SJSA1 (cell line): ENCODE measurements at places on chromosomes 16 and 17. TPM values are rescaled to one million over a fixed set of nuclear protein-coding genes. Genes with fewer than 3 reads are reported as not detected.

WNT9B gene
- total RNA-seq: not detected in 2 replicates

ZNF423 gene
- total RNA-seq: 3.0 and 5.4 TPM in 2 replicates

KRT38 gene
- not detected in 2 replicates for total RNA-seq

TMEM114 gene
- total RNA-seq: not detected in 2 replicates

- no peaks in the 10 kb centered on the region for H3K4me1 ChIP-seq
- no peaks in the 10 kb centered on the region for H3K36me3 ChIP-seq
- H3K4me3 ChIP-seq: no peak overlapping the region
These were observed 30.7 kb downstream of the SDK2 start for GRCh38 chr17:73613271-73614233.

DNA sequence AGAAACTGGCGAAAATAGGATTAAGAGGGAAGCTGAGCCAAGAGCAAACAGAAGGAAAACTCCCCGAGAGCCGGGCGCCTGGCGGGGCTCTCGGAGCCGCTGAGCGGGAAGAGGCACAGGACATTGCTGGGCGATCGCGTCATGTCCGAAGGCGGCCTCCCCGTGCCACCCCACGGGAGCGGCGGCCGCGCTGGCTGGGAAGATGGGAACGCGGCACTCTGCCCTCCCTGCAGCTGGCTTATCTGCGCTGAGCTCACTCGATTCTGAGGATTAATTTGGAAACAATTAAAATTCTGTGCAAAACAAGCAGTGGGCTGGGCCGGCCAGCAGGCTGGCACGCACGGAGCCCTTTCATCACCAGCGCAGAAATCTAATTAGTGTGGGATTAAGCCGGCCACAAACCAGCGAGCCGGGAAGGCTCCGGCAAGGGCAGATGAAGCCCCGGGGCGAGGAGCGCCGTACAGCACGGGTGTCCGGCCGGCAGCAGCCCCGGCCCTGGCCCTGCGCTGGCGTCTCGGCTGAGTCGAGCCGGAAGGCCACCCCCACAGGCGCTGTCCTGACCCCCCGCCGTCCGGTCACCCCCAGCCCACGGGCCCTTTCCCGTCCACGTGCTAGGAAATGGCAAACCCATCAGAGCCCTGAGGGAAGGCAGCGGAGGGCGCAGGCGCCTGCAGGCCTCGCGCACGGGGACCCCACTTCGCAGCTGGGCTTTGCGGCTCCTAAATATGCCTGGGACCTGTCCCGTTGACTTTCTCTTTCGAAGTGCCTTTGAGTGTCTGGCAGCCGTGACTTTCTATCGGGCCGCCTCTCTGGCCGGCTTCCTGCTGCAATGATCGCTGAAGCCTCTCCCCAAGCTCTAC lies 37.9 kb downstream of the SOX8 start:
- no peaks in the 10 kb centered on the region for H3K36me3 ChIP-seq
- no peak overlapping the region for H3K27ac ChIP-seq
- peak; percentile 63 for DNase-seq
- peaks cover 16% of the 10 kb centered on the region for H3K4me1 ChIP-seq
- no peak overlapping the region for H3K4me3 ChIP-seq

GRCh38 chr17:80036715-80037477 lies 454 bp downstream of the CCDC40 start:
- H3K4me1 ChIP-seq: peaks cover 20% of the 10 kb centered on the region
- H3K27me3 ChIP-seq: no peaks in the 10 kb centered on the region; the same call in 1 of the 2 replicates
- 0 out of 2 replicates have a peak, but pooled peaks cover 3% of the 10 kb centered on the region for H3K36me3 ChIP-seq
- H3K4me3 ChIP-seq: peak overlapping the region; percentile 67
- H3K27ac ChIP-seq: peak overlapping the region; percentile 89

DNA sequence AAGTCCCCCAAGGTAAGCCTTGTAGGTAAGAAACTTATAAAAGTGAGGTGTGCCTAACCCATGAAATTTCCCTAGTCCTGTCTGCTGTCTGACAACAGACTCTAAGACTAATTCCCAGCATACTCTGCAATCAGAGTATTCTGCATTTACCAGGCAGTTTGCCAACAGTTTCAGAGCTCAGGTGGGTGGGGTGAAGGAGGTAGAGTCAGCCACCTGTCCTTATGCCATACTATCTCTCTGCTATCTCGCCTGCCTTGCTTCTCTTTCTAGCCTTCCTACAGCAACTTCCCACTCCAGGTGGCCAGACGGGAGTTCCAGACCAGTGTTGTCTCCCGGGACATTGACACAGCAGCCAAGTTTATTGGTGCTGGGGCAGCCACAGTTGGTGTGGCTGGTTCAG lies 2.3 kb downstream of the ATP5MC1 start:
- no peak overlapping the region for H3K4me3 ChIP-seq
- no peak overlapping the region for H3K27ac ChIP-seq
- H3K4me1 ChIP-seq: 0 out of 2 replicates have a peak, but pooled peaks cover 3% of the 10 kb centered on the region
- no peak for DNase-seq
- H3K36me3 ChIP-seq: peaks cover 45% of the 10 kb centered on the region
- no peaks in the 10 kb centered on the region for H3K27me3 ChIP-seq

DNA sequence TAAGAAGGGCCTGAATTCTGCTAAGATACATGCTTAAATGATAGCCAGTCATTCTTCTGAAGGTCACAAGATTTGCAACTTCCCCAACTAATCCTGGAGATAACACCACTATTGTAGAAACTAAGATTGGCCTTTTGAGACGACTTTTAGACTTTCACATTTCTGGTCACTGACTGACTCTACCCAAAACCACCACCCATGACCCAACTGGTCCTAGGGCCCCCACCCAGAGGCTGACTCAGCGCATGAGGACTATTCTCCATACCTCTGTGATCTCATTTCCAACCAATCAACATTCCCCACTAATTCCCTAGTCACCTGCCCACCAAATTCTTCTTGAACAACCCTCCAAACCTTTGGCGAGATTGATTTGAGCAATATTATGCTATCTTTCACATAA lies 1299.0 kb downstream of the CDH11 start:
- no peak for DNase-seq
- H3K27ac ChIP-seq: no peak overlapping the region
- no peak overlapping the region for H3K4me3 ChIP-seq

- no peak overlapping the region for H3K4me3 ChIP-seq
- no peaks in the 10 kb centered on the region for H3K27me3 ChIP-seq
- H3K4me1 ChIP-seq: peaks cover 23% of the 10 kb centered on the region
These were observed 26.5 kb upstream of the NF1 start for GRCh38 chr17:31068291-31068690.

GRCh38 chr16:85048921-85049562 lies 21.4 kb downstream of the KIAA0513 start:
- H3K27ac ChIP-seq: no peak overlapping the region
- H3K4me3 ChIP-seq: no peak overlapping the region
- no peaks in the 10 kb centered on the region for H3K36me3 ChIP-seq
- peaks cover 7% of the 10 kb centered on the region for H3K4me1 ChIP-seq

GRCh38 chr17:69508814-69509213 lies 94.3 kb downstream of the MAP2K6 start:
- no peak for DNase-seq
- H3K36me3 ChIP-seq: no peaks in the 10 kb centered on the region
- H3K27ac ChIP-seq: no peak overlapping the region
- H3K4me3 ChIP-seq: no peak overlapping the region
